Endodermal cell (in vitro differentiated cells): ENCODE measurements at places on chromosomes 11 and 22. TPM values are rescaled to one million over a fixed set of nuclear protein-coding genes. Genes with fewer than 3 reads are reported as not detected.
A peak's percentile ranks its signal among the peaks of the same experiment; 100 is the strongest.

GRCh38 chr11:16611401-16611921 is 127.0 kb upstream of the C11orf58 start:
- peaks cover 98% of the 10 kb centered on the region for H3K27me3 ChIP-seq
- no peak overlapping the region for H3K27ac ChIP-seq
- H3K36me3 ChIP-seq: no peaks in the 10 kb centered on the region

DNA sequence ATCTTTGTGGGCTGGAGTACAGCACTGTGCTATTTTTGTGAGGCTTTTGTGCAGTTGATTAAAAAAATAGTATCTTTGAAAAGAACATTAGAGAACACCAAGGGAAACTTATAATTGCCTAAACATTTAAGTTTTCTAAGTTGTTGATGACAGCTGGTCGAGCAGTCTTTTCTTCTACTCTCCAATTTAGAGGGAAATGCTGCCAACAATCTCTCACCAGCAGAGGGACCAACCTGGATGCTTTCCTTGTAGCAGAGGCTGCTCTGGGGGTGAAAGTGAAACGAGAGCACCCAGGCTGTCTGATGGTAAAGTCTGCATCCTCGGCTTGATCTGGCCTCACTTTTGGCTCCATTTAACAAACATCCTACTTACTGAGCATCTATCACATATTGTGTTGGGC is 1286.5 kb upstream of the TENM4 start:
- no peak overlapping the region for H3K4me3 ChIP-seq
- peak; percentile 83 for DNase-seq
- no peaks in the 10 kb centered on the region for H3K36me3 ChIP-seq
- H3K27me3 ChIP-seq: no peaks in the 10 kb centered on the region
- H3K4me1 ChIP-seq: no peaks in the 10 kb centered on the region

- no peaks in the 10 kb centered on the region for H3K27me3 ChIP-seq
- H3K36me3 ChIP-seq: peaks cover 85% of the 10 kb centered on the region
- H3K4me1 ChIP-seq: no peaks in the 10 kb centered on the region
- no peak for DNase-seq
Measured at GRCh38 chr11:59187587-59187986, 15.7 kb downstream of the DTX4 start.

- H3K36me3 ChIP-seq: no peaks in the 10 kb centered on the region
- no peak overlapping the region for H3K27ac ChIP-seq
- H3K4me3 ChIP-seq: no peak overlapping the region
- no peaks in the 10 kb centered on the region for H3K27me3 ChIP-seq
- peaks cover 2% of the 10 kb centered on the region for H3K4me1 ChIP-seq
Measured at GRCh38 chr11:87031433-87032170, 6.1 kb upstream of the TMEM135 start.

- DNase-seq: no peak
- no peak overlapping the region for H3K27ac ChIP-seq
- H3K36me3 ChIP-seq: no peaks in the 10 kb centered on the region
- H3K27me3 ChIP-seq: no peaks in the 10 kb centered on the region
Measured at GRCh38 chr11:99419991-99420390, 399.2 kb downstream of the CNTN5 start.

- no peaks in the 10 kb centered on the region for H3K27me3 ChIP-seq
- DNase-seq: no peak
- H3K36me3 ChIP-seq: no peaks in the 10 kb centered on the region
- H3K4me1 ChIP-seq: no peaks in the 10 kb centered on the region
- H3K4me3 ChIP-seq: no peak overlapping the region
Measured at GRCh38 chr11:95595973-95596489, 193.6 kb downstream of the FAM76B start.

DNA sequence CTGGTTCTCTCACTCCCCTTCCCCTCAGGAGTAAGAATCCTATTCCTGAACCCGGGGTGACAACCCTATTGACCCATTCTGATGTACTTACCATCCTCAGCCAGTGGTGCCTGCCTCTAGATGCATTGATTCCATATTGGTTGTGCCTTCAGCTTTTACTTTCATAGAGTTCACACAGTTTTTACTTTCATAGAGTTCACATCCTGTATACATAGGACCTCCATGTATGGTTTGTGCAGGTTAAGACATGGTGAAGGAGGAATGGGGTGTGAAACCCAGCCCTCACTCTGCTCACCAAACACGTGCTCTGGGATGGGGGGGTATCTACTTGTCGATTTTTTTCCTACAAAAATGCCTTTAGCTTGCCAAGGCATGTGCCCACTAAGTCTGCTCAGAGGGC is 105.6 kb upstream of the TBCEL start:
- no peak overlapping the region for H3K27ac ChIP-seq
- no peaks in the 10 kb centered on the region for H3K27me3 ChIP-seq
- no peak for DNase-seq
- no peak overlapping the region for H3K4me3 ChIP-seq
- no peaks in the 10 kb centered on the region for H3K36me3 ChIP-seq

- no peaks in the 10 kb centered on the region for H3K4me1 ChIP-seq
- H3K27me3 ChIP-seq: no peaks in the 10 kb centered on the region
- no peak overlapping the region for H3K27ac ChIP-seq
- H3K4me3 ChIP-seq: no peak overlapping the region
Measured at GRCh38 chr11:37286890-37287289, 688.9 kb upstream of the RAG2 start.

DNA sequence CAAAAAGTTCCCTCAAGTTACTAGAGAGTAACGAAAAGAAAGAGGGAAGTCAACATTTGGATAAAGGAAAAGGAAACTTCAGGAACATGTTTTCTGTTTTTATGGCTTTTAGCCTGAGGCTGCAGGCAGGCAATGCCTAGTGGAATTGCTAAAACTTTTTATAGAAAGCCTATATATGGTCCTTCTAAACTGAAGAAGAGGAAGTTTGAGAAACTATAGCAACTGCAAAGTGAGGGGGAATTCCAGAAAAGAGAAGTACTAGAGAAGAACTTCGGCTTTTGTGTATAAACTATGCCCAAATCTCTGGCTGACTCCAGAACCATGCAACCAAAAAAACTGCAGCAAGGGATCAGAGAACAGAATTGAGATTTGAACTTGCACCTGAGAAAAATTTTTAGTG is 74.3 kb upstream of the ARHGAP42 start:
- DNase-seq: no peak
- no peaks in the 10 kb centered on the region for H3K4me1 ChIP-seq
- H3K36me3 ChIP-seq: no peaks in the 10 kb centered on the region
- H3K27me3 ChIP-seq: no peaks in the 10 kb centered on the region
- H3K4me3 ChIP-seq: no peak overlapping the region
- H3K27ac ChIP-seq: no peak overlapping the region

- H3K4me1 ChIP-seq: no peaks in the 10 kb centered on the region
- H3K27ac ChIP-seq: no peak overlapping the region
- no peaks in the 10 kb centered on the region for H3K27me3 ChIP-seq
- no peak for DNase-seq
- no peak overlapping the region for H3K4me3 ChIP-seq
Measured at GRCh38 chr22:28768701-28769393, 3.6 kb upstream of the CCDC117 start.

Gene SPTBN2
- total RNA-seq: 43.6 to 53.6 TPM (median 46.0 TPM) in 3 replicates

Gene ZP1
- not detected in 3 replicates for total RNA-seq
